ENCODE measurements at places on chromosomes 2 and 18.

- no peak for DNase-seq
These were observed 453.4 kb downstream of the KCNJ3 start for GRCh38 chr2:155151945-155152344.

- no peak for DNase-seq
These were observed 70.3 kb downstream of the TMEM17 start for GRCh38 chr2:62435720-62436119.

GRCh38 chr2:156700681-156701080, 264.5 kb downstream of the GPD2 start:
- DNase-seq: no peak

DNA sequence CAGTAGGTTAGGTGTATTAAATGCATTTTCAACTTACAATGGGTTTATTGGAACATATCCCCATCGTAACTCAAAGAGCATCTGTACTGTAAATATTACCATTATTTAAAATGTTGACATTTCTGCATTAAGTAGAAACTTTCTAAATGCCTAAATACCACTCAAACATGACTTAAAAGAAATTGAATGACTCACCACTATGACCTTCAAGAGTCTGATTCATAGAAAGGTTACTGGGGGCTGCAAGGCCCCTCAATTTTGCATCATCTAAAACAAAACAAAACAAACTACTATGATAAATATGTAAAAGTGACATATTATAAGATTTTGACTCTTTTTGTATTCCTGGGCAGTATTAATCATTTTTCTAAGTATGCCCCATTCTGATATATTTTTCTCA, 7.6 kb downstream of the WDR35 start:
- no peak for DNase-seq

DNA sequence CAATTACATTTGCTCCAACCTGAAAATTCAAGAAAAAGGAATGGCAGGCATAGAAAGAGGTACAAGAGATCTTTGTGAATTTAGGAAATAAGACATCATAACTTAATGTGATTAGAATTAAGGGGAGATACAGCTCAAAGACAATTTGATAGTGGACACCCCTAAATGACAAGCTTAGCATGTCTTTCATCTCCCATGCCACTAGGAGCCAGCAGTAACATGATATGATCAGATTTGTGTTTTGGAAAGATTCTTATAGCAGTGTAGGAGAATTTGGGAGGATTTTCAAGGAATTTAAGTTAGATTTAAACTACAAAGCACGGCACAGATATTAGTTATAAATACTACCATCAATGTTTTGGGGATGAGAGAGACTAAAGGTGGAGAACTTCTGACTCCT, 340.8 kb downstream of the RDH14 start:
- no peak for DNase-seq

All from activated T-cell treated with anti-CD3 and anti-CD28 coated beads, Interleukin-2, amount 50 U/mL, for 48 hours (primary cell).